Calu3 (cell line): ENCODE measurements at places on chromosomes 11 and 22.

DNA sequence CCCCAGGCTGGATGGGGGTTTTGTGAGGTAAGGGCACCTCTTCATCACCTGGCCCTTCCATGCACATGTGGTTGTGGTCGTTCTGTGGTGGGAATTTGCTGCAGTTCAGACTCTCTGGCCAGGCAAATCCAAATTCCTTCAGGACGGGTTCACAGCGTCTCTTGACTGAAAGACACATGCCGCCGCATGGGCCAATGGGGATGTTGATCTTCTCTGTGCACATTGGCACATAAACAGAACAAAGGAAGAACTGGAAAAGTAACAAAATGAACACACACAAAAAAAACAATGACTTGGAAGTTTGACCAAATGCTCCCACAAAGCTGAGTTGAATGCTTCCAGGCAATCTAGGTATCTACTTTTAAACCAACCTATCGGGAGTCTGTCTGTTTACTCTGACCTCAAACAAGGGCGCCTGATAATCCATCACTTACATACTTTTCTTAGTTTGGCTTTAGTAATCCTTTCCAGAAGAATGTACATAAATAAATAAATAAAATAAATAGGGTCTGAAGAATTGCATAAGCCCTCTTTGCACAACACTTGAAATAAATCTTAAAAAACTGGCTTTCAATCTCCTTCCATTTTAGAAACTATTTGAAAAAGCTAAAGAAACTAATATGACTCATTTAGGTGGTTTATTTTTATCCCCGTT lies 2.8 kb downstream of the FZD4 start:
- no peak for DNase-seq

GRCh38 chr22:33443683-33444082 lies 385.5 kb upstream of the SYN3 start:
- no peak for DNase-seq

DNA sequence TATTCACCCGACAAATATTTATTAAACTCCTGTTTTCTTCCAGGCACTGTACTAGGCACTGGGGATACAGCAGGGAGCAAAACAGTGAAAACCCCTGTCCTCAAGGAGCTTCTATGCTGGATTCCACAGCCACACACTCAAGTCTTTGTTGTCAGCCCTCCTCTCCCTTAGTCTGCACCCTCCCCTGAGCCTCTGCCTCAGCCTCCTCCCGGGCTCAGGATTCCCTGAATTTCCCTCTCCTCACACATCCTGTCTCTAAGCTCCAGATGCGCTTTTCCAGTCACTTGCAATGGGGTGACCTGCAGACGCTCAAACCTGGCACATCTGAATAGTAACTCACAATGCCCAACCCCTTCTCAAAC lies 13.5 kb upstream of the TUB start:
- no peak for DNase-seq

DNA sequence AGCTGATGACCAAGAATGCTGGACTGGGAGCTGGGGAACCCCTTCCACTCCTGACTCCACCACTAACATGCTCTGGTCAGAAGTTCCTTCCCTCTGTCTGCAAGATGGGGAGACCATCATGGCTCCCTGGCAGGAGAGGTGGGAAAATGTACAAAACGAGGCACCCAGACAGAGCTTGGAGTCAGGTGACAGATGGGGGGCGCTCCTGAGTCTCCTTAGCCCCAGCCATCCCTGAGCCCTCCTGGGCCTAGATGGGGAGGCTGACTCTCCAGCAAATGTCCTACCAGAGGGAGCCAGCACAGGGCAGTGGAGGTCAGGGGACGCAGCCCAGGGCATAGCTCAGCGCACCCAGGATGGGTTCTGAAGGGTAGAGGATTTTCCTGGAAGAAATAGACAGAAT lies 20.0 kb downstream of the KCNJ4 start:
- no peak for DNase-seq

- DNase-seq, result no peak
Measured at GRCh38 chr11:9936754-9937153, 272.9 kb downstream of the SWAP70 start.

DNA sequence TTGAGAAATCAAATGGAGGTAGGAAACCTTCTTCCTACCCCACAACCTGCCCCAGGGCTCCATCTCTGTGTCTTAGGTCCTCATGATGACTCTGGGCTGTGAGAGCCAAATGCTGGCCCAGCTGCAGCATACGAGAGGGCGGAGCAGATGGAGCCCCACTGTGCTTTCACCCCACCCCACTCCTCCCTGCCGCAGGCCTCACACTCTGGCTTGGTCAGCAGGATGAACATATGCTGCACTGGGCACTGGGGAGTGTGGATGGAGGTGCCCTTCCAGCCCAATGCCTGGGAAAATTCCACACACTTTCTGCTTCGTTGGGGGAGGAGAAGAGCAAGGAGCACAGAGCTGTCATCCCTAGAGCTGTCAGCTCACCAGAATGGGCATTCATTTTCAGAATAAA lies 271.6 kb upstream of the CADM1 start:
- DNase-seq, result no peak

GRCh38 chr11:76700177-76701100 lies 29.9 kb upstream of the LRRC32 start:
- no peak for DNase-seq

- no peak for DNase-seq
Measured at GRCh38 chr11:35558513-35558912, 33.1 kb upstream of the PAMR1 start.
